Peyer's patch (tissue), 4 donors: ENCODE measurements at places on chromosomes 5 and 9. TPM values are rescaled to one million over a fixed set of nuclear protein-coding genes. Genes with fewer than 3 reads are reported as not detected.

DNA sequence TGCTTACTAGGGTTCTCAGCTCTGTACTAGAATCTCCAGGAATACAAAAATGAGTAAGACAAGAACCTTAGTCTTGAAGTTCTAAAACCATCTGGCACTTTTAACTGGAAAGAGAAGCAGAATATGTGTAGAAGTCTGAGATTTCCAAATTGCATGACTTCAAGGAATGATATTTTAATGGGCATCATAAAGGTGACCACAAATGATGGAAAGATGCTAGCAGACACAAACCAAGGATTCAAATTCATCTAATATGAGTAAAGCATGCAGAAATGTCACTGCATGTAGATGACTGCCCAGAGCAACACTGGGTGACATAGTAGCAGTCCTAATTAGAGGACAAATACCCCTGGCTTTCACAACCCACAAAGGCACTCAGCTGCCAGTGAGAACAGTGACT, 117.2 kb downstream of the RPS23 start:
- H3K27me3 ChIP-seq: no peaks in the 10 kb centered on the region
- H3K36me3 ChIP-seq: no peaks in the 10 kb centered on the region
- H3K27ac ChIP-seq: no peak overlapping the region
- no peak overlapping the region for H3K4me3 ChIP-seq
- no peak for DNase-seq

- H3K27me3 ChIP-seq: no peaks in the 10 kb centered on the region
- H3K4me3 ChIP-seq: no peak overlapping the region
- H3K4me1 ChIP-seq: no peaks in the 10 kb centered on the region
- no peaks in the 10 kb centered on the region for H3K36me3 ChIP-seq
- H3K27ac ChIP-seq: no peak overlapping the region
Measured at GRCh38 chr5:332843-333242, 11.3 kb downstream of the AHRR start.

Gene PCDHA2
- total RNA-seq: not detected

DNA sequence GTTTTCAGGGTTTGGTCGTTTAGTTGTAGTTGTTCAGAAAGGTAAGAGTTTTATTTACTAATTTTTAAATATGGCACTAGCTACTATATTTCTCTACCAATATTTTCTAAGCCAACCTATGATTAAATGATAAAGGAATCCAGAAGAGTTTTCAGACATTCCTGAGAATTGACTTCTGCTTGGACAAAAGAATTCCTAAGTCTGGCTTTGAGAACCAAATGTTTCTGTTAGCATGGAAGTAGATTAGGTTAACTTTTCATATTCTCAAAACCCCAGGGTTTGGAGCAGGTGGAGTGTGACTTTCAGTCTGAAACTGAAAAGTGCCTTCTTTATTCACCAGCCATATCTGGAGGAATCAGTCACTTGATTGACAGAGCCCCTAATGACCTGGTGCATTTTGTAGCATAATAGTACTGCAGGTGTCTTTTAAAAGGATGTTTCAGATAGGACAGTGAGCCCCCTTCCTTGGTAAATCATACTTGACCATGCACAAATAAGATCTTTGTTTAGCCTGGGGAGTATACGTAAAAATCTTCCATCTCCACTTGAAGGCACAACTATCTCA, 457.0 kb upstream of the ZNF462 start:
- H3K36me3 ChIP-seq: no peaks in the 10 kb centered on the region
- no peak overlapping the region for H3K4me3 ChIP-seq
- H3K27me3 ChIP-seq: no peaks in the 10 kb centered on the region
- no peaks in the 10 kb centered on the region for H3K4me1 ChIP-seq
